Suppressor macrophage treated with lipopolysaccharide for 4 hours (primary cell): ENCODE measurements at places on chromosomes 13 and 19.

GRCh38 chr13:42875475-42876269 is 94.3 kb downstream of the FAM216B start:
- no peak for DNase-seq

- peak; percentile 94 for DNase-seq
Observed at GRCh38 chr13:20221772-20222171, 10.3 kb downstream of the GJB6 start.

- peak; percentile 58 for DNase-seq
Observed at GRCh38 chr13:109652531-109652930, 133.9 kb downstream of the IRS2 start.

DNA sequence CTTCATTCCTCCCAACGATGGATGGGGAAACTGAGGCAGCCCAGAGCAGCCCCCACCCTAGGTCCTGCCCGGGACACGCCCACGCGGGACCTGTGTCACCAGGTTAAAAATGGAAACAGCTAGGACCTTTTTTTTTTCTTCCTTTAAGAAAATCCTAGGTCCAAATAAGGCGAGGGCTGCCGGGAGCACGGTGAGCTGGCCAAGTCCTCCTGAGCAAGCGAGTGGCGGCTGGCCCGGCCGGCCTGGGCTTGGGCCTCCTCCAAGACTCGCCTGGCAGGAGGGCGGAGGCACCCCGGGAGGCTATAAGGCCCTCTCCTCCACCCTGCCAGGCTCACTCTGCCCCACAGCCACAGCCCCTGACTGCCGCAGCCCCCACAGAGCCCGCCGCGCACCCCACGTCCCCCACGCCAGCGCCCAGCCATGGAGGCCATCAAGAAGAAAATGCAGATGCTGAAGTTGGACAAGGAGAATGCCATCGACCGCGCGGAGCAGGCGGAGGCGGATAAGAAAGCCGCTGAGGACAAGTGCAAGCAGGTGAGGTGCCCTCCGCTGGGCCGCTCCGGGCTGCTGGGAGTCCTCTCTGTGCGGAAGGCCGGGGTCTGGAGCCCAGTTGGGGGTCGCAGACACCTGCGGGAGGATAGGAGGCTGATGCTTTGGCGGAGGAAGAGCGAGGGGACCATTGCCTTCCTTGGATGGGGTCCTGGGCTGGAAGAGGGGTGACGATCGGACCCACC is 8.9 kb upstream of the TPM4 start:
- no peak for DNase-seq

DNA sequence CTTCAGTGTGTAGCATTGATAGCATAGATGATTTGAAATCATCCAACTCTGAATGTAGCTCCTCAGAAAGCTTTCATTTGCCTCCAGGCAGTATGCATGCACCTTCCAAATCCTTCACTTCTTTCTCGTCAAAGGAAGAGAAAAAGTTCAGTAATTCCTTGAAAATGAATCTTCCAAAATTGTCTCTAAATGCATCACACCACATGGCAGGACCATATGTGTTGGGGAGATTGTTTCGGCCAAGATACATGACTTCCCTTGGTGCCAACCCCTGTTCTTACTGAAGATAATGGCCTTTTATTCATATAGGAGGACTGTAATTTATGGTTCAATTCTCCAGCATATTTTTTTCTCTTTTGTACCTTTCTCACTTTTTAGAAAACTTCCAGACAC is 315.6 kb upstream of the SPRY2 start:
- DNase-seq: no peak

DNA sequence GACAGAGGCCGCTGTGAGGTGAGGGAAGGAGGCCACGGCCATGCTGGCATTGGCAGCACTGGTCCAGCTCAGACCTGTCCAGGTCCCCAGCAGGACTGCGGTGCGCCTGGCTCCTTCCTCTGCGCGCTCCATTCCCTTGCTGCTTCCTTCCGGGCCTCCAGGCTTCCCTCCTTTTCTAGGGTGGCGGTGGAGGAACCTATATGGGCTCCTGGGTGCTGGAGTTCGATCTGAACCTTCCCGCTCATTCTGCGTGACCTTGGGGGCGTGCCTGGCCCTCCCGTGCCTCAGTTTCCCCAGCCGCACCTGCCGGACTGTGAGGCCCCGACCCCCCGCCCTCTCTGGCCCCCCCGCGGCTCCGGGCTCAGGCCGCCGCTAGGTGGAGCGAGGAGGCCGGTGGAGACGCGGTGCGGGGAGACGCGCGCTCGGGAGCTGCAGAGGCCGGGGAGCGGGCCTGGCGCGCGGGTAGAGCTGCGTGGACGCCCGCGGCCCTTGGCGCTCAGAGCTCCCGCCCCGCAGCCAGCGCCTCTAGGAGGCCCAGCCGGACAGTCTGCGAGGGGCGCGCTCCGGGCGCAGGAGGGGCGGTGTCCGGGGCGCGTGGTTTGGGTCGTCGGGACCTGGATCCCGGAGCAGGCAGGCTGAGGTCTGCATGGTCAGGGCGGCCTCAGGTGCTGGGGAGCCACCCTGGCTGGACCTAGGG is 29.9 kb downstream of the EFNA2 start:
- peak; percentile 23 for DNase-seq

- no peak for DNase-seq
Observed at GRCh38 chr13:97566907-97567306, 132.9 kb downstream of the RAP2A start.

GRCh38 chr13:35260316-35260715 is 216.2 kb downstream of the MAB21L1 start:
- DNase-seq: no peak

- DNase-seq: peak; percentile 51
Observed at GRCh38 chr13:71610876-71611275, 256.1 kb downstream of the DACH1 start.

DNA sequence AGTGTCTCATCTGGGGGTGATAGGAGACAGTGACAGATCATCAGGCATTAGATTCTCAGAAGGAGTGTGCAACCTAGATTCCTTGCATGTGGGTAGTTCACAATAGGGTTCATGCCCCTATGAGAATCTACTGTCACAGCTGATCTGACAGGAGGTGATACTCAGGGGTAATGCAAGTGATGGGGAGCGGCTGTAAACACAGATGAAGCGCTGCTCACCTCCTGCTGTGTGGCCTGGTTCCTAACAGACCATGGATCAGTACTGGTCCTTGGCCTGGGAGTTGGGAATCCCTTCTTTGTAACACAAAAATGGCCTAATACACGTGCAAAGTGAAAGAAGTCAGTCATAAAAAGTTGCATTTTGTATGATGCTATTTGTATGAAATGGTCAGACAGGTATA is 107.6 kb upstream of the TUBA3C start:
- no peak for DNase-seq

DNA sequence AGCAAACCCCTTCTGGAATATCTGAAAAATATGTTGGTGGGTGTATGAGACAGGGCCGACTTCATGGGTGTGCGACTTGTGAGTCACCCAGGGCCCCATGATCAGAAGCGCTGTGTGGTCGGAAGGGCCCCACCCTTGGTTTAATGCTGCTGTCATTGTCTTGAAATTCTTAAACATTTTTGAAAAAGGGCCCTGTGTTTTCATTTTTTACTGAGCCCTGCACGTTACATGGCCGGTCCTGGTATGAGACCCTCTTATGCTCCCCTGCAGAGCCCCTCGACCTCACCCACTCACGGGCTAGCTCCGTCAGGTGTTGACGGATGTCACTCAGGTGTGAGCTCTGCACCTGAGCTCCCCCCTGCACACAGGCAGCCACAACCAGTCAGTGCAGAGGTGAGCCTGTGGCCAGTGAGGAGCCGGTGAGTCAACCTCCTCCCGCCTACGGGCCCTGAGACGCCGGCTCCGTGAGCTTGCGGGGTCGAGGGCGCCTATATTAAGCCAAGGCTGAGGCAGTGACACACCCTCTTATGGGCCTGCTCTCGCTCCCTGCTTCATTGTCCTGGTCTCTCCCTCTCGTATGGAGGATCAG is 27.7 kb downstream of the GADD45B start:
- peak; percentile 76 for DNase-seq

DNA sequence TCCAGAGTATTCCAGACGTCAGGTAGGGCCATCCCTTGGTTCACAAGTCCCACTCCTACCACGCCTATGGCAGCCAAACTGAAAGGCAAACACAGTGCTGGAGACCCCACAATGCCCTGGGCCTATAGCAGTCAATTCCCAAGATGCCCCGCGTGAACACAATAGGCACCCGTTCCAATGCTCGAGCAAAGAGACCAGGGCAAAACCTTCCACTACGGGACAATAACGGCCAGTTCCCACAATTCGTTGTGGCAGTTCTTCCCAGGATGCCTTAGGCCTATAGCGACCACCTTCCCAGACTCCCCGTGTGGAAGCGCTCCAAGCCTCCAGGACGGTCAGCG is 538 bp downstream of the ZNF428 start:
- no peak for DNase-seq

GRCh38 chr13:21104199-21105019 is 43.0 kb upstream of the LATS2 start:
- DNase-seq: no peak

DNA sequence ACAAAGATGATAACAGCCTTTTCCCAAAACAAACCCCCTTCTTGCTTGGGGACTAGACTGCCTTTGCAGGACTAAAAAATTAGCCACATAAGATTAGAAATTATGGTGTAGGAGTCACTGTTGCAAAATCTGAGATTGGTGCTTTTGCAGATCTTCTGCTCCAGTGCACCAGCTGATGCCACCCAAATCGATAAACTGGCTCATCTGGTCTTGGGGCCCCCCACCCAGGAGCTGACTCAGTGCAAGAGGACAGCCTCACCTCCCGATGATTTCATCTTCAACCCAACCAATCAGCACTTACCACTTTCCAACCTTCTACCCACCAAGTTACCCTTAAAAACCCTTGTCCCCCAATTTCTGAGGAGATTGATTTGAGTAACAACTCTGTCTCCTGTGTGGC is 47.1 kb upstream of the PEPD start:
- no peak for DNase-seq
